Cerebellar cortex (tissue), 1 donor: ENCODE measurements at places on chromosomes 6 and 20.

GRCh38 chr6:110360676-110361075, 2.5 kb upstream of the METTL24 start:
- DNase-seq: no peak

- no peak for DNase-seq
Measured at GRCh38 chr6:167993831-167994230, 3.6 kb upstream of the KIF25 start.

GRCh38 chr6:54706391-54706790, 140.2 kb upstream of the FAM83B start:
- no peak for DNase-seq

DNA sequence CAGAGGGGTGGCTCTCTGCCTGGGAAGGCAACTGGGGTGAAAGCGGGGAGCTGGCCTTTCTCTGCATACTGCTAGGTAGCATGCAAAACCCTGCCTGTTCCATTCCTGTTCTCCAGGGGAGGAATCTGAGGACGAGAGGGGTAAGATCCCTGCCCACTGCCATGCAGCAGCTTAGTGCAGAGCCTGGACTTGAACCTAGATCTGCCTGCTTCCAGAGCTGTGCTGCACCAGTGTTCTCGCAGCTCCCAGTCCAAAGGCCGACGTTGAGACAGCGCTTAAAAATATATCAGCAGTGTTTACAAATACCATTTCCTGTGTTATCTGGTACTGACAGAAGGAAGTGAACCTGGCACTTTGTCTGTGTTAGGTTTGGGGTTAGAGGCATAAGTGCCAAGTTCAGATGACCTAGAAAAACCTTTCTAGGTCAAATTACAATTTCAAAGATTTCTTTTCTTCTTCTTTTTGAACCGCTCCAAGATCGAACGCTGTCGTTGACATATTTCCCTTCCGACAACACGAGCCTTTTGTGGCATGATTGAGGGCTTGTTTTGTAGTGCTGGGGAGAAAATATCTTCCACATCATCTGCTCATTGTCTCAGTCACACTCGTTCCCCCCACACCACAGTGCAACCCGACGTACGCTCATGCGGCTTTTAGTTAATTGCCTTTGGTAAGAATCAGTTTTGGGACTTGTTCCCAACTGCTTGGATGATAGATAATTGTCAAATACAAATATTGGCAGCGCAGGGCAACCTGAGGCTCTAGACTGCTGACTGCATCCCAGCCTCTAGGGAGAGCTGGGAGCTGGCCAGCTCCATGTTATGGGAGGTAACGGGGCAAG, 44.6 kb downstream of the TOX2 start:
- DNase-seq: no peak

DNA sequence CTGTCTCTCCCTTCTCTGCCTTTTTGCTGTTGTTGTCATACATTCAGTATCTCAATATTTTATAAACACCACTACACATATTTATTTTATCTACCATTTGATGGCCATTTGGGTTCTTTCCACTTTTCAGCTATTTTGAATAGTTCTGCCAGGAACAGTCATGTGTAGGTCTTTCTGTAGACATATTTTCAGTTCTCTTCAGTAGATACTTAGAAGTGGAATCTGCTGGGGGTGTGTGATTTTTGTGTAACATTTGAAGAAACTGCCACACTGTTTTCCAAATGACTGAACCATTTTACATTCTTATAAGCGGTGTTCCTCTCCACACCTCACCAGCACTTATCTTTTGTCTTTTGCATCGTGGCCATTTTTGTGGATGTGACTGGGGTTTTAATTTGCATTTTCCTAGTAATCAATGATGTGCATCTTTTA, 197.7 kb downstream of the ARID1B start:
- no peak for DNase-seq

- DNase-seq: no peak
Measured at GRCh38 chr20:54468082-54468481, 7.3 kb upstream of the DOK5 start.

DNA sequence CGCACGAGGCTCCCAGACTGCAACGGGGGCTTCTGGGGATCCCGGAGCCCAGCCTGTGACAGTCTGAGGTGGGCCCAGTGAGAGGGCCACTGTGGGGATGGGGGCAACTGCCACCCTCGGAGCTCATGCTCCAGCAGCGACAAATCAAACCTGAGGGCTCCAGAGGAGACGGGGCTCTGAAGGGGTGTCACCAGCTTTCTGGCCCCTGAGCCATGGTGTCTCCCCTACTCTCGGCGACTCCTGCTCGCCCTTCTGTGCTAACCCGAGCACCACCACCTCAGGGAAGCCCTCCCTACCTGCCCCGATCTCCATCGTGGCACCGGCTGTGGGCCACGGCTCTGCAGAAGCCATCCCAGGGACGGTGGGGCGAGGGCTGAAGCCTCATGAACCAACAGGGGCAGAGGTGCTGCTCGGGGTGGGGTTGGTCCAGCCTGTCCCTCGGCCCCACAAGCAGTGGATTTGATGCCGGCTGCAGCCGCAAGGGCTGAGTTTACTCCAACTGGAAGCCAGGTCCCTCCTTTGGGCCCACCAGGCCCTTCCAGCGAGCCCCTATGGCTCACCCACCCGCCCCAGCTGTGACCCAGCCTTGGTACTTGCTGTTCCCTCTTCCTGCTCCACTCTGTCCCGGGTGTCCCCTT, 102.7 kb downstream of the ASXL1 start:
- no peak for DNase-seq

- DNase-seq: no peak
Measured at GRCh38 chr6:21846541-21847451, 253.2 kb downstream of the SOX4 start.

DNA sequence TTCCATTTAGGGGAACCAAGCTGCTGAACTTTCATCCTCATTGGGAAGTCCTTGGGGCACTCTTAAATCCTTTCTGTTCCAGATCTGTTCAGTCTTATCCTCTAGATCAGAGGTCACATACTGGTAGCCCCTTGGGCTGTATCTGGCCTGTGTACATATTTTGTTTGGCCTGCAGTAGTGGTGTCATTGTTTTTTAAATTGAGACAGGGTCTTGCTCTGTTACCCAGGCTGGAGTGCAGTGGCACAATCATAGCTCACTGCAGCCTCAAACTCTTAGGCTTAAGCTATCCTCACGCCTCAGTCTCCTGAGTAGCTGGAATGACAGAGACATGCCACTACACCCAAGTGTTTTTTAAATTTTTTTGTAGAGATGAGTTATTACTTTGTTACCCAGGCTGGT, 14.8 kb downstream of the RALY start:
- DNase-seq: no peak
